H4 (cell line): ENCODE measurements at places on chromosomes 12 and 14. TPM values are rescaled to one million over a fixed set of nuclear protein-coding genes. Genes with fewer than 3 reads are reported as not detected.

The TMEM179 gene
- total RNA-seq, result not detected in 2 replicates

The CIROP gene
- total RNA-seq, result not detected in 2 replicates

The PRB2 gene
- not detected in 2 replicates for total RNA-seq

DNA sequence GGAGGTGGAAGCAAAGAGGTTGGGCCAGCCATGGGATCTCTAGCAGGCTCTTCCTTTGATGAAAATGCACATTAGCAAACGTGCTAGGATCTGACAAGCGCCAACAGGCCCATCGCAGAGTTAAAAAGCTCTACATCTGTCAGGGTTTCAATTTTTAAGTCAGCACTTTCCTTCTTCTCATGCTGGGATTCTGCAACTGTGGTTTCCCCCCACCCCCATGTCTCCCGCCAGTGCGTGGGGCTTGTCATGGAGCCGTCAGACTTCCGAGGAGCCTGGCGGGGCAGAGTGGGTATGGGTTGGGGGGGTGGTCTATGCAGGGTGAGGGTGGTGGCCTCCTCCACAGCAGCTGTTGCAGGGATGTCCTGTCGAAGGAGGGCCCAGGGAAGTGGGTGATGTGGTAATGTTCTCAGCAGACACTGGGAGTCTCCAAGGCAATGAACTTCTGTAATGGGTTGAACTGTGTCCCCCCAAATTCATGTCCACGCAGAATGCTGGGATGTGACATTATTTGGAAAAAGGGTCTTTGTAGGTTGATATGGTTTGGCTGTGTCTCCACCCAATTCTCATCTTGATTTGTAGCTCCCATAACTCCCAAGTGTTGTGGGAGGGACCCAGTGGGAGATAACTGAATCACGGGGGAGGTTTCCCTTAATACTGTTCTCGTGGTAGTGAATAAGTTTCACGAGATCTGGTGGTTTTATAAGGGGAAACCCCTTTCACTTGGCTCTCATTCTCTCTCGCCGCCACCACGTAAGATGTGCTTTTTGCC, 115.2 kb upstream of the MAP1LC3B2 start:
- DNase-seq, result no peak

GRCh38 chr12:101607894-101608293, 13.1 kb downstream of the MYBPC1 start:
- DNase-seq, result no peak

- DNase-seq, result no peak
Observed at GRCh38 chr12:112887550-112887949, 19.2 kb upstream of the OAS1 start.

DNA sequence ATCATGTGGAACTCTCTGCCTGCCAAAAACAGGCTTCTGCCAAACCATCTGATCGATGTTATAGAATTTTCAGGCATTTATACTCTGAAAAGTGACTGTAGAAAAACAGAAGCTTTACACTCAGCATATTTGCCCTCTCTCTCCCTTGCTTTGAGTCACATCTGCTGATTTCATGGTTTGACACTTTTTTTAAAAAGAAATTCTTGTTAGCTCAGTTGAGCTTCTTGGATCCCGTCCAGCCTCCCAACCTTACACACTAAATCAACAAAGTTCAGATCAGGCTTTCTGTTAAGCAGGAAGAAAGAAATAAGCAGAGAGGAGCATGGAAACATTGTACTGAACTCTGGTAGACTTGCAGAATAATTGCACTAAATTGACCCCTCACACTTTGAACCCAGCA, 193.6 kb upstream of the SEL1L start:
- peak; percentile 38 for DNase-seq
